ENCODE measurements at places on chromosomes 7 and 10.

GRCh38 chr7:124310934-124311390 lies 278.1 kb upstream of the TMEM229A start:
- no peak for DNase-seq

DNA sequence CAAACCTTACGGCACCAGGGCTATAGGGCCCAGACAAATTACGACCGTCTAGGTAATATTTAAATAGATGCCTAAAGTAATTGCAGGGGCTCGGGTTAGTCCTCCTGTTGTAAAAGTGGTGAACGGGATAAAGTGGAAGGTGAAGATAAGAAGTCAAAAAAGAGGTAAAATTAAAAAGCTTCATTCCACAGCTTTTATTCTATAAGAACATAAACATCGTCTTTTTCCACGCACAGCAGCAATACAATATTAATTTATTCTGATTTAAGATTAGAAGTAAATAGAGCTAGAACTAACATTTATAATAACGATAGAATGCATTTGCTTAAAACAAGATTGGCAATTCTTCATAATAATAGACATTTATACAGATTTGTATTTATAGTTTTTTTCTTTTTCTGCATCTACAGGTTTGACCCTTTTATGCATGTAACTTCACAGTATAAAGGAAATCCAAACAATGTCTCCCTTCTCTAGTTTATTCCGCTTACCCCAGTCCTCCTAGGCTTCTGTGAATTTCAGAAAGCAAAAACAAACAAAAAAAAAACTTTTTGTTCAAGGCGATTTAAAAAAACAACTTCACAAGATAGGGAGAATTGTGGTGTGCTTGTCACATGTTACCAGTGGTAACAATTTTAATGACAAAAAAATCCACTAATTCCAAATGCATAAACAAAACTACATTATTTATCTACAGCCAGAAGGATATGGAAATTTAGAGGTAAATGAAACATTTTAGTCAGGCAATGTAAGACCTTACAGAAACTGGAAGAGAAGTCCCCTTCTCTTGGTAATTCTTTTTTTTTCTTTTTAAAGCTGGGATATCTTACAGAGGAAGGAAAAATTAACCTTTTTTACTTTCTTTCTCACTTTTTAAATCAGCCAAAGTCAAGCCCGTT lies 3.4 kb downstream of the HOXA10 start:
- no peak for DNase-seq

- DNase-seq, result no peak
Observed at GRCh38 chr7:47490501-47491265, 91.2 kb downstream of the TNS3 start.

GRCh38 chr7:55532150-55532917 lies 40.0 kb downstream of the VOPP1 start:
- no peak for DNase-seq

DNA sequence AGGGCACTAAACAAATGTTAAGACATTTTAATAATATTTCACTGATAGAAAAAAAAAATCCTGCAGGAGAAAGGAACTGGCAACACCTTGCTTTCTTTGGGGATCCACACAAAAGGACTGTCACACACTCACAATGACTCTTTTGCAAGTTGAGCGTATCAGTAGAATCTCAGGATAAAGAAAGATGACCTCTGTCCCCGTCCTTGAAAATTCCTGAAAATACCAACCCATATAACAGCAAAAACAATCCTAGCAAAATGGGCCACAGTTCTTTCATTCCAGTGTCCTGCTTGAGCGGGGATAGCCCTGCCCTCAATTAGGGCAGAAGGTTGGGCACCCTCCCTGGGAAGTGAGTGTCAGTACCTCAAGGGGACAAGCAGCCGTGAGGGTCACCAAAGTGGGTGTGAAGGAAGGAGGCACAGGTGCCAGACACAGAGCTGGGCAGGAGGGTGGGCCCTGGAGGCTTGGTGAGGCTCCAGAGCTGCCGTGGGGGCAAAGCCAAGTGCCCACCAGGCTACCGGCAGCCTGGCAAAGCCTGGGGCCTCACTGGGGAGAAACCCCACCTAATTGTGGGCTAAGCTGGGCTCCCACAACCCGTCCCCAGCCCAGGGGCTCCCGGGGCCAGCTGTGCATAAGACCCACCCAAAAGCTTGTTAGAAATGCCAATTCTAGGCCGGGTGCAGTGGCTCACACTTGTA lies 2.8 kb downstream of the WDR86 start:
- no peak for DNase-seq

DNA sequence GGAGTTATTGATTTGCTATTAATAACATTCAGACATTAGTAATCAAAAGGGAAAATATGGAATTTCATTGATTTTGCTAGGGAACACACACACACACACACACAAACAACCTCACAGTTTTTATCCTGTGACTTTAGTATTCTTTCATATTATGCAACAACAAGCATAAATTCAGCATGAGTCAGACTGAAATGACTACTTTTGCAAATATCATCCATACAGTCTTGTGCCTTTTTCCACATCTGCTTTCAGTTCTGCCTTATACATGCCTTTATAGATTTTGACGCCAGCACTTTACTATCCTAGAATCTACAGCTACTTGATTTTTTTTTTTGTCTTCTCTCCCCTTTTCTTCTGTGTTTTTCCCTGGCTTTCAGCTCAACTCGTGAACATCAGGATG lies 975.8 kb upstream of the LRRTM3 start:
- no peak for DNase-seq

DNA sequence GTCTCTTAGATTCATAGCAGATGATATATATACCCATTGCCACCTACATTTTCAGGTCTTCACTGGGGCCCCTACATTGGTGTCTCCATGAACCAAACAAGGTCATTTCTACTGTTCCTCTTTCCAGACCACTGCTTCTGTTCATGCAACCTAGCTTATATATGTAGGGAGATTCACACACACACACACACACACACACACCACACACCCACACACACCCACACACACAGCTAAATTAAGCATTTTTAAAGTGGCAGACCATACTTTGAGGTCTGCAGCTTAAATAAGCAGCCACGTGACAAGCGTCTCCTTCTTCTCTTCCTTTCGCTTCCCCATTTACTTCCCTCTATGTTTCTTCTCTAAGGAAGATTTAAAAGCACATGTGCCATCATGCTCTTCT lies 70.0 kb upstream of the CC2D2B start:
- DNase-seq, result no peak

- no peak for DNase-seq
Observed at GRCh38 chr10:76983624-76984023, 654.0 kb downstream of the KCNMA1 start.

GRCh38 chr10:46014683-46015405 lies 15.6 kb downstream of the NCOA4 start:
- no peak for DNase-seq

GRCh38 chr7:6392712-6393666 lies 54.8 kb downstream of the DAGLB start:
- DNase-seq, result no peak

- no peak for DNase-seq
Observed at GRCh38 chr10:122316224-122316884, 45.3 kb downstream of the BTBD16 start.

GRCh38 chr10:11510736-11511135 lies 100.7 kb downstream of the USP6NL start:
- DNase-seq, result no peak

GRCh38 chr10:128052696-128053095 lies 73.5 kb downstream of the MKI67 start:
- DNase-seq, result no peak

DNA sequence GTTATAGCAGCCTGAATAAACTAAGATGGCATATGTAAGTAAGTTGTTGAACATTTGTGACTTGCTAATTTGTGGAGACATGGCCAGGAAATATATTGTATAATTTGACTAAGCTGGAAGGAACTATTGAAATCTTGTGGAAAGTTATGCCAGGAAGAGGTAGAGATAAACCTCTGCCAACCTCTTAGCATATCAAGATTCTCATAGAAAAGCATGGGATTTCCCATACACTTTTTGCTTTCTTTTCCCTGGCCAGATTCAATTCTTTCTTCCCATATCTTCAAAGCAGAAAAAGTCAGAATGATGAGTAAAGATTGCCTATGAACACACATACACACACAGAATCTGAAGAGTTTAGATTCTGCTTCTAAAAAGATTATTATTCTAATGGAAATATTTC lies 216.2 kb downstream of the SEMA3D start:
- DNase-seq, result no peak

DNA sequence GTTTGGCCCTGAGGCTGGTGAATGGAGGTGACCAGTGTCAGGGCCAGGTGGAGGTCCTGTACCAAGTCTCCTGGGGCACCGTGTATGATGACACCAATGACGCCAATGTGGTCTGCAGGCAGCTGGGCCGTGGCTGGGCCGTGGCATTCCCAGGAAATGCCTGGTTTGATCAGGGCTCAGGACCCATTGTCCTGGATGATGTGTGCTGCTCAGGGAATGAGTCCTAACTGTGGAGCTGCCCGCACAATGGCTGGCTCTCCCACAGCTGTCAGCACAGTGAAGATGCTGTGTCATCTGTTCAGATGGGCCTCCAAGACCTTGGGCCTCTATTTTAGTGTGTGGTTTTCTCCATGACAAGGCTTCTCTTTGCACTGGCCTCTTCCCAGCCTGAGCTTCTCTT lies 64.0 kb downstream of the DMBT1 start:
- DNase-seq, result no peak

All from stimulated activated CD8-positive, alpha-beta memory T cell treated with anti-CD3 and anti-CD28 coated beads, Interleukin-15, amount 100 ng/mL, for 24 hours (primary cell).